ENCODE measurements at places on chromosomes 13 and 19.

DNA sequence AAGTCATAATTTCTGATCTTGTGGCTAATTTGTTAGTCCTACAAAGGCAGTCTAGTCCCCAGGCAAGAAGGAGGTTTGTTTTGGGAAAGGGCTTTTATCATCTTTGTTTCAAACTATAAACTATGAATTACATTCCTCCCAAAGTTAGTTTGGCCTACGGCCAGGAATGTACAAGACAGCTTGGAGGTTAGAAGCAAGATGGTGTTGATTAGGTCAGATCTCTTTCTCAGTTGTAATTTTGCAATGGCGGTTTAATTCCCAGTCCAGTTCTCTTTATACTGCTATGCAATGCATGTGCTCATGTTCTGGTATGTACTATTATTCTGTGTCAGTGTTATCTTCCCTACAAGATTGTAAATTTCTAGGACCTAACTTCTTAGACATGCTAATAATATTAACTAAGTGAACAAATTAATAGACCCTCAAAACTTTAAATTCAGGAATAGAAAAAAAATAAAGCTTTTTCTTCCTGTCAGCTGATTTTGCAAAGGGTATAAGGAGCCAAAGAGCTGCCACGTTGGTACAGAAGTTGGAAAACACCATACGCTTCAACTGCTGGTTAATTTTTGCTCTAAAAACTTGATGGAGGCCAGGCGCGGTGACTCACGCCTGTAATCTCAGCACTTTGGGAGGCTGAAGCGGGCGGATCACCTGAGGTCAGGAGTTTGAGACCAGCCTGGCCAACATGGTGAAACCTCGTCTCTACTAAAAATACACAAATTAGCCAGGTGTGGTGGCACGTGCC is 1.3 kb upstream of the DNAJC15 start:
- DNase-seq = no peak

DNA sequence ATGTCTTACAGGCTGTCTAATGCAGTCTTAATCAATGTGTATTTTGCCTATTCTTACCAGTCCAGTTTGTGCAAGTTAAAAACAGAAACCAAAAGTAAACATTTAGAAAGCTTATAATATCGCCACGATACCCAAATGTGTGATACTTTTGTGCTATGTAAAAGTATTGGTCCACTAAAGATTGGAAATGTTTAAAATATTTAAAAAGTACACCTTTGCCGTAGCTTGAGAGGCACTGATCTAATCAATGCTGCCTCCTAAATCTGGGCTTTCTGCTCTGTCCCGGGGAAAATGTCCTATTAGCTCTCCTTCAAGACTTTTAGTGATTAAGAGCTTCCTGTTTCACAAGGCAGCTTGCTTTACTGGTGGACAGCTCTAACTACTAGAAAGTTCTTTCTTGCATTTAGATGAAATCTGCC is 64.7 kb downstream of the DNAJC15 start:
- DNase-seq = no peak

DNA sequence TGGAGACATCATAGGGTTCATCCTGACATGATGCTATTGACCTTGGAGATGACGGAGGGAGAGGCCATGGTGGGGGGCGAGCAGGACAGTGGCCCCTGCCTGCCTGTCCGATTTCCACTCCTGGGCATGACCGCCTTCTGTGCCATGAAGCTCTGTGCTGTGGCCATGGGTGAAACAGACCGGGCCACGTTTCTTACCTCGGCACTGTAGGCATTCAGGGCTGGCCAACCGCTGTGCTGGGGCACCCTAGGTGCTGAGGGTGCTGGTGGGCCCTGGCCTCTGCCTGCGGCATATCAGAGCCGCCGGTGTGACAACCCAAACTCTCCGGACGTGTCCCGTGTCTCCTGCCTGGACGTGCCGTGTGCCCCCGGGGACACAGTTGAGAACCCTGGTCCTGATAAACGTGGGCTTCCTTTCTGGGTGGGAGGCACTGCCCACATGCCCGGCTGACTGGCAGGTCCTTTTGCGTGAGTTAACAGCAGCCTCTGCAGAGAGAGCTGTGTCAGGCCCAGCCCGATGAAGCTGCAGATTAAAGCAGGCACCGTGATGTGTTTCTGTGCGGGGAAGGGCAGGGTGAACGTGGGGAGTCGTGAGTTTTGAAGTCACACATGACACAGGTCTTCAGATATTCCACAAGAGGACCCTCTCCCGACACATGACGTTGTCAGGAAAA is 46.5 kb downstream of the TMEM255B start:
- no peak for DNase-seq

DNA sequence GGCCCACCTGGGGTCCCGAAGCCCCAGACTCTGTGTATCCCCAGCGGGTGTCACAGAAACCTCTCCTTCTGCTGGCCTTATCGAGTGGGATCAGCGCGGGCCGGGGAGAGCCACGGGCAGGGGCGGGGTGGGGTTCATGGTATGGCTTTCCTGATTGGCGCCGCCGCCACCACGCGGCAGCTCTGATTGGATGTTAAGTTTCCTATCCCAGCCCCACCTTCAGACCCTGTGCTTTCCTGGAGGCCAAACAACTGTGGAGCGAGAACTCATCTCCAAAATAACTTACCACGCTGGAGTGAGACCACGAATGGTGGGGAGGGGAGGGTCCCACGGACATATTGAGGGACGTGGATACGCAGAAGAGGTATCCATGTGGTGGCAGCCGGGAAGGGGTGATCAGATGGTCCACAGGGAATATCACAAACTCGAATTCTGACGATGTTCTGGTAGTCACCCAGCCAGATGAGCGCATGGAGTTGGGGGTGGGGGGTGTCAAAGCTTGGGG is 1.0 kb upstream of the ICAM5 start:
- DNase-seq = peak; percentile 78

DNA sequence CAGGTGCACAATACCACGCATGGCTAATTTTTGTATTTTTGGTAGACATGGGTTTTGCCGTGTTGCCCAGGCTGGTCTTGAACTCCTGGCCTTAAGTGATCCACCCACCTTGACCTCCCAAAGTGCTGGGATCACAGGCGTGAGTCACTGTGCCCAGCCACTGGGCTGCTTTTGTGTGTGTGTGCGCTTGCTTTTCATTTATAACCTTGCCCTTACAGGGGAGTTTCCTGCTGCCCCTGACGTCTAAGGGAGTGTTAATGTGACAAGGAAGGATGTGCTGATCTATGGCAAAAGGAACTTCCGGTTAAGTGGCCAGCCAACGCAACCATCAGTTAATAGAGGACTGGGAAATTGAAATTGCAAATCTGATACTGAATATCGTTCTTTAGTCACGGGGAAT is 57.7 kb downstream of the ING1 start:
- DNase-seq = no peak
